ENCODE measurements at places on chromosomes 16 and 17. TPM values are rescaled to one million over a fixed set of nuclear protein-coding genes. Genes with fewer than 3 reads are reported as not detected.

Gene TEX19
- 0.17 TPM for total RNA-seq

Gene NAGPA
- total RNA-seq: 7.1 TPM

Gene PAM16
- 46.6 TPM for total RNA-seq

Gene OR4D1
- total RNA-seq: 0.34 TPM

Gene ZPBP2
- total RNA-seq: 0.36 TPM

Gene KRTAP4-9
- total RNA-seq: not detected

Gene HCFC1R1
- 27.6 TPM for total RNA-seq

Gene TM4SF5
- total RNA-seq: not detected

Gene TMIGD1
- total RNA-seq: not detected

Gene TMEM204
- 15.7 TPM for total RNA-seq

Gene GTF3C1
- 61.1 TPM for total RNA-seq

Gene CRYBA1
- total RNA-seq: not detected

Gene MMP28
- not detected for total RNA-seq

Gene CES3
- 6.9 TPM for total RNA-seq

Gene ASGR1
- total RNA-seq: 1.5 TPM

Gene NHLRC4
- 1.4 TPM for total RNA-seq

Gene C17orf67
- total RNA-seq: 4.0 TPM

Gene DNAI2
- total RNA-seq: 1.4 TPM

Gene ULK2
- 13.9 TPM for total RNA-seq

Gene PRM1
- not detected for total RNA-seq

Gene ASB16
- 0.44 TPM for total RNA-seq

Gene POLG2
- 40.7 TPM for total RNA-seq

Gene CRHR1
- not detected for total RNA-seq

Gene PRAC2
- total RNA-seq: not detected

Gene MYH13
- not detected for total RNA-seq

Gene NUDT7
- 8.2 TPM for total RNA-seq

Gene C16orf89
- total RNA-seq: not detected

Gene DPEP3
- 0.12 TPM for total RNA-seq

Gene IL21R
- 166 TPM for total RNA-seq

Gene RECQL5
- 58.5 TPM for total RNA-seq

Gene KRT20
- not detected for total RNA-seq

Gene TSNAXIP1
- total RNA-seq: 0.39 TPM

Gene FOXC2
- not detected for total RNA-seq

Gene FN3KRP
- total RNA-seq: 39.6 TPM

Gene PPP1R1B
- not detected for total RNA-seq

Gene KRTAP9-2
- total RNA-seq: not detected

Gene SMPD3
- not detected for total RNA-seq

Gene HOXB1
- not detected for total RNA-seq

Gene ZNF207
- total RNA-seq: 181 TPM

Gene XYLT1
- 17.1 TPM for total RNA-seq

Gene HSF5
- total RNA-seq: 2.9 TPM

Gene GAS7
- 0.72 TPM for total RNA-seq

Gene KIF2B
- total RNA-seq: not detected

Gene OR1A1
- not detected for total RNA-seq

Gene UNC13D
- 89.0 TPM for total RNA-seq

Gene MARCHF10
- not detected for total RNA-seq

Gene VTN
- 0.19 TPM for total RNA-seq

Gene KRTAP17-1
- not detected for total RNA-seq

Gene ADPRM
- 28.7 TPM for total RNA-seq

Gene IL17C
- total RNA-seq: not detected

Gene TTLL6
- not detected for total RNA-seq
